ENCODE measurements at places on chromosomes 6 and 20.

- no peak for DNase-seq
Measured at GRCh38 chr6:157779705-157780604, 43.1 kb upstream of the SNX9 start.

DNA sequence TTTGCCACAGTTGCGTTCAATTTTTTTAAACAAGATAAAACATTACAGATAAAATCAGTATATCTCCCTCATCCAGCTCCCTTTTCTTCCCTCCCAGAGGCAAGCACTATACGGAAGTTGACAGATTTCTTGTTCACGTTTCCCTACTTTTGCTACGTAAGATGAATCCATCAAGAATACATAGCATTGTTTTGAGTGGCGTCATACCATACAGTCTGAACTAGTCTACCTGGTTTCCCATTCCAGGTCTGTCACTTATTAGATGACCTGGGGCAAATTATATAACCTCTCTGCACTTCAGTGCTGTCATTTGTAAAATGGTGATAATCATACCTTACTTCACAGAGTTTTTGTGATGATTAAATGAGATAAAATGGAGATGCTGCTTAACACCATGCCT is 184.3 kb upstream of the SOX4 start:
- no peak for DNase-seq

DNA sequence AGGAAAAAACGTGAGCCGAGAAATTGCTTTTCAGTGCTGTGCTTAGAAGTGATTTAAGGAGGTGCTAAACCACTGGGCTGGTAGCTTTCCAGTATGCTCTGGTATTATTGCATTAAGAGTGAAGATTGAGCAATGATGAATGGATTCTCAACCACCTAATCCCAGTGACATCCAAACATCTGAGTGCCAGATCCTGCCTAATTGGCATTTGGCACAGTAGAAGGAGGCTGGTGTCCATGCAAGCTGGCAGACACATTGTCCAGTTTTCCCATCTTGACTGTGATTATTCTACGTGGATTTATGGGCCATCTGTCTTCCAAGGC is 398.0 kb upstream of the PLCB4 start:
- DNase-seq: no peak

- no peak for DNase-seq
Measured at GRCh38 chr6:9398767-9399373, 963.5 kb upstream of the SLC35B3 start.

GRCh38 chr6:30712441-30712945 is 4.6 kb downstream of the MDC1 start:
- DNase-seq: no peak

GRCh38 chr20:38143646-38144554 is 21.2 kb downstream of the TGM2 start:
- no peak for DNase-seq

DNA sequence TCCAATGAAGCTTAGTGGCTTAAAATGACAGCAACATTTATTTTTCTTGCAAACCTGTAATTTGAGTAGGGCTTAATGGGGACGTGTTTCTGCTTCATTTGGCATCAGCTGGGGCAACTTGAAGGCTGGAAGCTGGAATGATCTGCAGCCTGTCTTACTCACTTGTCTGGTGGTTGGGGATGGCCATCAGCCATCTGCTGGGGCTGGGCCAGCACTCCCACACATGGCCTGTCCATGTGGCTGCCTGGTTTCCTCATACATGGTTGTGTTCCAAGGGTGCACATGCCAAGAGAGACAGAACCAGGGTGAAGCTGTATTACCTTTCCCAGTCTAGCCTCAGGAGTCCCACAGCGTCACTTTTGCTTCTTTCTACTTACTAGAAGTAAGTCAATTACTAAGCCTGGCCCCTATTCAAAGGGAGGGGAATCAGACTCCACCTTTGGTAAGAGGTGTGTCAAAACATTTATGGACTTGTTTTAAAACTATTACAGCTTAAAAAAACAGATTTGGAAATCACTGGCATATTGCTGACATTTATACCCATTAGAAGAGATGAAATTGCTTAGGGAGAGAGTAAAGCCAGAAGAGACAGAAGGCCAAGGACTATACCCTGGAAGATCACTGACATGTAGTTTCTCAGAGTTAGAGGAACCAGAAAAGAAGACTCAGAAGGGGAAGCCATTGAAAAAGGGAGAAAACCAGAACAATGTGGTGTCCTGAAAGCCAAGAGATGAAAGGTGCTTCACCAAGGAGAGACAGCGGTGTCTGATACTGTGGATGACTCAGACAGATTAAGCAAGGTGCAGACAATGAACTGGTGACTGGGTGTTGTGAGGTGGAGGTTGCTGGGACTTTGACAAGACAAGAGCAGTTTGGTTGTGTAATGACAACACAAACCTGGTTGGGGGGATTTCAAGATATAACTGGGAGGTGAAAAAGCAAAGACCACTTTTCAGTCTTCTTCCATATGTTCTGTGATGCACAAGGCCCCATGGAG is 345.2 kb downstream of the GJA1 start:
- DNase-seq: no peak

GRCh38 chr6:79607000-79607399 is 24.1 kb upstream of the SH3BGRL2 start:
- DNase-seq: no peak

DNA sequence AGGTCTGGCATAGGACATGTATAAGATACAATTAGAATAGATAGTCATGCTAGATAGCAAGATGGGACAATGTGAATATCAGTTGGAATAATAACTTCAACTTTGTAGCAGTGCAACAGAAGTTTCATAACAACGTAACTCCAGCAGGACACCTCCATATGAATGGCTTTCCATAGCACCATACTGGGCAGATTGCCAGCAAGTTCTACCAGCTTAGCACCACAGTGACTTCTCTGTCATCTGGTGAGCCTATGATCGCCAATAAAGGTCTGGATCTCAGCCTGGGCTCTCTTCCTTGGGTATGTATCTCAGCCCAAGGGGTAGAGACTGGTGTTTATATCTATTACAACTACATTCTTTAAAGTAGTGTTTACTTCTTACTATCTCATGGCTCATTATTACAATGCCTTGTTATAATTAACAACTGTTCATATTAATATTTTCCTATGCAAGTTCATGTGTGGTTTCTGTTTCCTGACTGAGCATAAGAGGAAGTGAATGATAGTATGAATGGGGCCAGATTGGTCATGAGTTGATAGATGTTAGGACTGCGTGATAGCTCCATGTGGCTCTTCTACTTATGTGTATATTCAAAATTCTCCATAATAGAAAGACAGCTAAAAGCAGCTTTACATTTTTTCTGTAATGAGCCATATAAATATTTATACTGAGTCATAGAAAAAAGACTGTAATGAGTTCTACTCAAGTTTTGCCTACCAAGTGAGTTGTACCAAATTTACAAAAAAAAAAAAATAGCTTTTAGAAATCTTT is 22.9 kb downstream of the HTR1B start:
- no peak for DNase-seq

- DNase-seq: no peak
Measured at GRCh38 chr6:8642131-8642530, 206.8 kb upstream of the SLC35B3 start.

- DNase-seq: no peak
Measured at GRCh38 chr20:50484271-50484976, 25.8 kb upstream of the PTPN1 start.

GRCh38 chr6:145823328-145823944 is 8.8 kb upstream of the FBXO30 start:
- no peak for DNase-seq

GRCh38 chr20:57940868-57941522 is 231.2 kb upstream of the PMEPA1 start:
- no peak for DNase-seq

DNA sequence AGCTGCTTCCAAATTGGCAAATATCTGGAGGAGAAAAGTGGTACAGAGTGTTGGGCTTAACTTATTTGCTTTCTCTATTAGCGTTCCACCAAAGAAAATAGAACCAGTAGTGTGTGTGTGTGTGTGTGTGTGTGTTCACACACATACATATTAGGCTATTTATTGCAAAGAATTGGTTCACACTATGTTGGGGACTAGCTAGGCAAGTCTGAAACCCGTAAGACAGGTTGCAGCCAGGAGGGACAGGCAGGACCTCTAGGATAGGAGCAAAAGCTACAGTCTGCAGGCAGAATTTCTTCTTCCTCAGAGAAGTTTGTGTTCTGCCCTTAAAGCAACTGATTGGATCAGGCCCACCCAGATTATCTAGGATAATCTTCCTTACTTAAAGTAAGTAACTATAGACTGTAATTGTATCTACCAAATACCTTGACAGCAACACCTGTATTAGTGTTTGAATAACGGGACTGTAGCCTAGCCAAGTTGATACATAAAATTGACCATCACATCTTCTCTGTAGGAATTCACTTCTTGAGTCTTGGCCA is 12.8 kb downstream of the KCTD20 start:
- DNase-seq: no peak
